ENCODE measurements at places on chromosomes 4 and X.

GRCh38 chr4:169340834-169341233, 70.1 kb upstream of the SH3RF1 start:
- DNase-seq = no peak

- DNase-seq = no peak
These were observed 5.7 kb upstream of the MGST2 start for GRCh38 chr4:139659735-139660424.

DNA sequence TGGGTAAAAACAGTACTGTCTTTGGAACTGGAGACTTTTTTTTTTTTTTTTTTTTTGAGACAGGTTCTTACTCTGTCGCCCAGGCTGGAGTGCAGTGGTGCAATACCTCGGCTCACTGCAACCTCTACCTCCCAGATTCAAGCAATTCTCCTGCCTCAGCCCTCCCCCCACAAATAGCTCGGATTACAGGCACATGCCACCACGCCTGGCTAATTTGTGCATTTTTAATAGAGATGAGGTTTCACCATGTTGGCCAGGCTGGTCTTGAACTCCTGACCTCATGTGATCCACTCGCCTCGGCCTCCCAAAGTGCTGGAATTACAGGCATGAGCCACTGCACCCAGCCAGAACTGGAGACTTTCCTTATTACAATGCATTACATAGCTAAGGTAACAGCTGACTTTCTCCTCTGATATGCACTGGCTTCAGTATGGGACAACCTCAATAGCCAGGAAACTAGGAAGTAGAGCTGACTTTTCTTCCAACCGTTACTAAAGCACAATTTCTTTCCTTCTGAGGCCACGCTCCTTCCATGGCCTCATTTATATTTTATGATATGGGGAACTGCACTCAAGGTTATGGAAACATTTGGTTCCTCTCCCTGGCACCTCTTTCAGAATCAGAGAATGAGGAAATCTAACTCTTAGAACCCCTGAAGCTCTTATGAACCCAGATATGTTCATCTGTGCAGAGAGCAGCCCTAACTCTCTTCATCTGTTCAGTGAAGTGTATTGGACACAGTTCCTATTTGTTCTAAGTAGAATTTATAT, 53.5 kb upstream of the FAM9B start:
- no peak for DNase-seq

GRCh38 chr4:99966692-99967091, 16.6 kb upstream of the H2AZ1 start:
- DNase-seq = no peak

- no peak for DNase-seq
These were observed 512.0 kb upstream of the NR3C2 start for GRCh38 chr4:148954011-148954749.

DNA sequence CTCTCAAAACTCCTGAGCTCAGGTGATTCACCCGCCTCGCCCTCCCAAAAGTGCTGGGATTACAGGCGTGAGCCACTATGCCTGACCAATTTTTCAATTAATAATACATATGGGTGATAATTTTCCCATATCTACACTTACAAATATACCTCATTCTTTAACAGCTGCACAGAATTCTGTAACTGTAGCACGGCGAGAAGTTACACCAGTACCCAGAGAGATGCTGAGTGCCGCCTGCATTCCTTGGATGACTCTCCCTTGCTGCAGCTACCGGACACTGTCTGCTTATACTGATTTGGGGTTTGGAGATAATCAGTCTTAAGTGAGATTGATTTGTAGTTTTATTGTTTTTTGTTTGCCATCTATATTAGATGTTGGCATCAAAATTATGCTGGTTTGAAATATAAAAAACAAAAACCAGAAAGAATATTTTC, 5.8 kb downstream of the TIFA start:
- DNase-seq = no peak

DNA sequence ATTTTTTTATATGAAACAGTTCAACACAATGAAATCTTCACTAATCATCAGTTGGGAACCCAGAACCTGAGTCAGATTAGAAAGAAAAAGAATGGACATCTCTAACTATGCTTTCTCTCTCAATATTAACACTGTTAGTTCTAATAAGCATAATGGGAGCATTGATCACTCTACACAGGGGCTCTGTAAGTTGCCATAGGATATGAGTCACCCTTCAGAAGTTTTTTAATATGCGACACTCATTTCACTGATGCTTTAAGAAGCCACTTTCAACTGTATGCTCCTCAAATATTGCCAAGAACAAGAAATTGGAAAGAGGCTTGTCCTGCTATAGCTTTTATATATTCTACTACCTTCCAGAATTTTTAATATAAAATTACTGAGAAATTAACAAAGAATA, 187.0 kb downstream of the AASDH start:
- no peak for DNase-seq

- no peak for DNase-seq
These were observed 115.2 kb downstream of the NAA11 start for GRCh38 chr4:79210636-79211049.

DNA sequence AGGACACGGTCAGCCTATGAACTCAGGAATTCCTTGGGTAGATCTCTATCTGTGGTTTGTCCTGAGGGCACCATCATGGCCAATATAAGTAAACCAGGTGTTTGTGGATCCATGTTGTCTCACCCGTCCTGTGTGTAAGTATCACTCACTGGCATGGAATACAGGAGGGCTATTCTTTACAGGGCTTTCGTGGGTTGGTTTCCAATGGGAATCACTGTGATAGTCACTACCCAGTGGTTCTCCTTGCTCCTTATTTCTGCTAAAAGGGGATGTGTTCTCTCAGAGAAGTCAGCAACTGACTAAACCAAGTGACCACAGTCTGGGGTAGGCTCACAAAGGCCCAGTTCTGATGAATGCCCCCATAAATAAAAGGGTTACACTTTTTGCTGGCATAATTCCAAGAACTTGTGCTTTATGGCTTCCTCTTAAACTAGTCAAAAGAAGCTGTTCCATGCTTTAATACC, 236.7 kb upstream of the JADE1 start:
- no peak for DNase-seq

GRCh38 chr4:150569384-150569987, 12.5 kb upstream of the MAB21L2 start:
- peak; percentile 58 for DNase-seq

- DNase-seq = peak; percentile 21
These were observed 2.8 kb upstream of the CTSO start for GRCh38 chr4:155956461-155956860.

- no peak for DNase-seq
These were observed 522.9 kb upstream of the SLIT2 start for GRCh38 chr4:19728773-19729172.

- peak; percentile 98 for DNase-seq
These were observed 4.8 kb upstream of the HGFAC start for GRCh38 chr4:3436798-3437581.

DNA sequence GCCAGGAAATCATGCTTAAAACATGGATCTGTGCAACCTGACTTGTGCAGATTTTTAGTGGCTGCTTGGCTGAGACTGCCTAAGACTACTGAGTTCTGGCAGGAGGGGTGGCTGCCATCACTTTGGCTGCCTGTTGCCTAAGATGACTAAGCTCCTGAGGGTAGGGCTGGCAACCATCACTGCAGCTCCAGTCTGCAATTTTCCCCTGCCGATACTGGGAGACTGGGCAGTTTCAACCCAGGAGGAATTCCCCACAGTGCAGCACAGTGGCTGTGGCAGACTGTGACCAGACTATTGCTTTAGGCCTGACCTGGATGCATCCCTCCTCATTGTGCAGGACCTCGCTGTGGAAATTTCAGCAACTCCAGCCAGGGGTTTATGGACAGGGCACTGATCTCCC, 544.9 kb downstream of the ANKRD50 start:
- DNase-seq = peak; percentile 30

DNA sequence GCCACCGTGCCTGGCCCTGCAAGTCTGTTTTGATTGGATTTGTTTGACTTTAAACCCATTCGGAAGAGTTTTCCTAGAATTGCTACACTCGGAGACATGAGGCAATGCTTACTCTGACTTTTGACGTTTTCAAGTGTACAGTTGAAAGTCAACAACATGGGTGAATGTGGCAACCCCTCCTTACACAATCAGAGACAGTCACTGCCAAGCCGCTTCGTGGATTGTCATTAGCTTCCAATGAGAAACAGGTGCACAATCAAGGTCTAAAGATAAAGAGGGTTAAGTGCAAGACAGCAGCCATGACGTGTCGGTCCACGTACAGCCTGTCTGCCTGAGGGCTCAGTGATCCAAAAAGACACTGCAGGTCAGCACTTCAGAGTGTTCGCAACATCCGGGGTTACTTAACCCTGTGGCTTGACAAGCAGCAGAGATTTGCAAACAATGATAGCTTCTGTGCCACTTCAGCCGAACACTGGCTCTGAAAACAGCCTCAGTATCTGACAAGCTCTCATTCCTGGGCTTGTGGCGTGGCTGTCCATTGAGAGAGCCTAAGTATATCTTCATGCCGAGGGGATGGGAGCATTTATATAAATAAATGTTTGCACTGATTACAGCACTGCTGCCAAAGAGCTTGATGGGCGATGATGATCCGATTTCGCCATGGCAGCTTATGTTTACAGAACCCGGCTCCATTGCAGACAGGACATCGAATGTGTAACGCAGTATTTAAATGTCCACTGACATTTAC, 180.0 kb downstream of the DHRSX start:
- DNase-seq = no peak

- no peak for DNase-seq
These were observed 37.8 kb downstream of the SPOCK3 start for GRCh38 chr4:167196344-167197012.

DNA sequence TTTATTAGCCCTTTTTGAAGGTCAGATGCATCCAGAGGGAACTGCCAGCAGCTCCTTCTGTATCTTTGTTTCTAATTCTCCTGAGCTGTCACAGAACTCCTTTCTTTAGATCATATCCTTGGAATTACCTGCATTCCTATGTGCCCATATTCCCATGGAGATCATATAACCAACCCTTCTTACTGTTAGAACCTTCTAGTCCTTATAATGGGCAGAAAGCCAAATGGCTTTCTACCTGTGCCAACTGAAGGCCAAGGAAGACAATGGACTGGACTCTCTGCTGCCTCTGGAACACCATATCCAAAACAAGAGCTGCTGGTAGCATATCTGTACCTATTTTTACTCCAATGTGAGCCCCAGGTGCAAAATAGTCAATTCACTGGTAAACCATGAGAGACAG, 60.7 kb downstream of the TBC1D9 start:
- no peak for DNase-seq

DNA sequence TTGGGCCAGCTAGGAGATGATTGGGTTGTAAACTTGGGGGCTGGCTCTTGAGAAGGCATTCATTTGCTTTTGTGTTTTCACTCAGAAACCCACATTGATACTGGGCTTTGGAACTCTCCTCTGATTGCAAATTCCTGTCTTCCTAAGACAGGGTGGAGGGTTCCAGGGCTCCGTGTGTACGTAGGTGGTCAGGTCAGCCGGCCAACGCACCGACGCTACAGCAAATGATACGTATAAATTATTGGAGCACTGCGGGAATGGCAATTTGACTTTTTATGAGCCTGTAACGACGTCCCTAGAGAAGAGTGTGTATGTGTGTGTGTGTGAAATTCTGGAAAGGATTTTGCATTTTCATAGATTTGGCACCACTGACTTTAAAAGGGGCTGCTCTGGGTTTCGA, 236.9 kb downstream of the SHOX start:
- no peak for DNase-seq

- DNase-seq = no peak
These were observed 7.8 kb downstream of the GATB start for GRCh38 chr4:151753056-151753455.

- DNase-seq = no peak
These were observed 11.5 kb downstream of the ABCG2 start for GRCh38 chr4:88146891-88147290.

- DNase-seq = no peak
These were observed 448.7 kb upstream of the FAM241A start for GRCh38 chr4:111696505-111696904.

- no peak for DNase-seq
These were observed 211.4 kb downstream of the ARHGAP24 start for GRCh38 chr4:85686398-85686797.

DNA sequence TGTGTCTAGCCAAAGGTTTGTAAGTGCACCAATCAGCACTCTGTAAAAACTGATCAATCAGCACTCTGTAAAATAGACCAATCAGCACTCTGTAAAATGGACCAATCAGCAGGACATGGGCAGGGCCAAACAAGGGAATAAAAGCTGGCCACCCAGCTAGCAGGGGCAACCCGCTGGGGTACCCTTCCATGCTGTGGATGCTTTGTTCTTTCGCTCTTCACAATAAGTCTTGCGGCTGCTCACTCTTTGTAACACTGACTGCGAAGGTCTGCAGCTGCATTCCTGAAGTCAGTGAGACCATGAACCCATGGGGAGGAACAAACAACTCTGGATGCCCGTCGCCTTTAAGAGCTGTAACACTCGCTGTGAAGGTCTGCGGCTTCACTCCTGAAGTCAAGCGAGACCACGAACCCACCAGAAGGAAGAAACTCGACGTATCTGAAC, 14.3 kb downstream of the HNRNPDL start:
- DNase-seq = no peak

GRCh38 chrX:48002319-48002718, 1.5 kb downstream of the ZNF182 start:
- no peak for DNase-seq

DNA sequence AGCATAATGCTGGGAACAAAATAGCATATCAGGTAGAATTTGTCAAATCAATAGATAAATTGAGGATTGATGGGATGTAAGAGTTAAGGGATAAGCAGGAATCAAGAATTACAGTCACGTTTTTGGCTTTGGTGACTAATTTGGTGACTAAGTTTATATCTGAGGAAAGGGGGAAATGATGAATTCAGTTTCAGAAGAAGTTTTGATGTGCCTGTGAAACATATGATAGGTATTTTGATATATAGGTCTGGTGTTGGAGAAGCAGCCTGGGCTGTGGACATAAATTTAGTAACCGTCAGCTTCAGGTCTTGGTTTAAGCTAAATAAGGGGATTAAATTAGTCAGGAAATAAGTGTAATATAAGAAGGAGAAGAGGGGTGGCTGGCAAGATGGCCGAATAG, 79.0 kb upstream of the EDA2R start:
- no peak for DNase-seq

DNA sequence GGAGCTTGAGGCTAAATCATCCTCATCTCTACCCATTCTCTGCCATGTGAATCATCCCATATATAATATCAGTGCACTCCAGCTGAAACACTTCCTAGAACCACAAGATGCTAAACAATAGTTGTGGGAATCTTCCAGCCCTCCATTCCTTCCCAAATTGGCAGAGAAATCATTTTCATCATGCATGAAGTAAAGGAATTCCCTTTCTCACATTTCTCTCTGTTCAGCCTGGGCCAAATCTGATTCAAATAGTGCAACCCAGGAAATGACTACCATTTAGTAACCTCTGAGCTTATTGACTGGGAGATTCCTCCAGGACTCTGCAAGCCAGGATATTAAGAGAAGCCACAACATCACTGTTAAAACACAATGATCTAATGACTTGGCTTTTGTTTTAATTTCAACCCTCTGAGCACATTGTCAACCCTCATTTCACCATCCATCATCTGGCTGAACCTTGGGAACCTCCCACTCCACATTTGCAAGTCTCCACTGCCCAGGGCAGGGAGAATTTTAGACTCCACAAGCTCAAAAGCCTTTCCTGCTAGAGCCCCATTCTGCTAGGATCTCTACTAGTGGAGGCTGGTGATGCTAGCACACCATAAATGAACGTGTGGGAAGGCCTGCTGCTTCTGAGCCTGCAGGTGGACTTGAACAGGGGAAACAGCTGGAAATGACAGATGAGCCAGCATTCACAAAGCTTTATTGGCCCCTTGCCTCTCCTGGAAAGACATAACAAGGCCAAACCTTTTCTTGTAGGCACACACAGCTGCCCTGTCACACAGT, 133.9 kb downstream of the TET2 start:
- peak; percentile 74 for DNase-seq

- no peak for DNase-seq
These were observed 141.1 kb downstream of the MOSPD2 start for GRCh38 chrX:15014281-15014680.

- DNase-seq = no peak
These were observed 25.4 kb upstream of the PDE5A start for GRCh38 chr4:119653990-119654389.

Measured in osteoblast (primary cell).